Posterior cingulate gyrus (tissue), 11 donors: ENCODE measurements at places on chromosomes 16 and 17.

- DNase-seq, result no peak
Observed at GRCh38 chr17:27635275-27635823, 4.4 kb downstream of the LGALS9 start.

DNA sequence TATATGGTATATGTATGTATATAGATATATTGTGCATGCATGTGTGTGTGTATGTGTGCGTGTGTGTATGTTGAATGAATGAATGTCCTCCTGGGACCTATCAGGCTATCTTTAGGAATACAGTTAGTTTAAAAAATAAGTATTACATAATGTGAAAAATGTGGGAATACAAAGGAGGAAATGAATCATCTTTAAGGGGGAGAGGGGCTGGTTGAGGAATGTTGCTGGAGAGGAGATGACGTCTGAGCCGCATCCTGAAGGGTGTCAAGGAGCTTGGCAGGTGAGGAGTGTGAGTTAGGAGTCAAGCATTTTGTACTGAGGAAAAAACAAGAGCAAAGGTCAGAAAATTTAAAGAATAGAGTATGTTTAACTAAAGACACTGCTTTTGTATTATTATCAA lies 62.4 kb upstream of the NLK start:
- DNase-seq, result no peak

- no peak for DNase-seq
Observed at GRCh38 chr17:73291260-73291801, 20.5 kb downstream of the CDC42EP4 start.

GRCh38 chr16:72481419-72481818 lies 309.5 kb upstream of the PMFBP1 start:
- DNase-seq, result no peak

DNA sequence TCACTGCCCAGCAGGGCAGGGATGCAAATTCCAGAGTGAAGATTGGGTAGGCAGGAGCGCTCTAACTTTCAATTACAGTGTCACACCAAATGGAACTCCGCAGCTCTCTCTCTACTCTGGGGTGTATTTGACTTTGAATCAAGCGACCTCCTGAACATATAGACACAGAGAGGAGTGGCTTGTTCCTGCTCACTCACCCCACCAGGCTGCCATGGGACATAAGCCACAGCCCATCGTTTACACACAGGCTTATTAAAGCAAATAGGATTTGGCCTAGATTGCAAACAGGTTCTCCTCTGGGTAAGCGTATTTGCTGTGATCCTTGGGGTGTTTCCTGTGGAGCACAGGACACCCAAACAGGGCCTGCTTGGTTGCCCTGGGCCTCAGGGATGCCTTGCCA lies 281.6 kb upstream of the CCL2 start:
- no peak for DNase-seq

- DNase-seq, result no peak
Observed at GRCh38 chr17:43026595-43026994, 1.6 kb downstream of the RND2 start.

- no peak for DNase-seq
Observed at GRCh38 chr16:56667581-56668571, at the start of gene MT1G. MT1G (minus strand) TSS chr16:56668065; CDS start chr16:56667993, 72 bp downstream.

- no peak for DNase-seq
Observed at GRCh38 chr17:28899212-28899815, 1.8 kb upstream of the FLOT2 start.

DNA sequence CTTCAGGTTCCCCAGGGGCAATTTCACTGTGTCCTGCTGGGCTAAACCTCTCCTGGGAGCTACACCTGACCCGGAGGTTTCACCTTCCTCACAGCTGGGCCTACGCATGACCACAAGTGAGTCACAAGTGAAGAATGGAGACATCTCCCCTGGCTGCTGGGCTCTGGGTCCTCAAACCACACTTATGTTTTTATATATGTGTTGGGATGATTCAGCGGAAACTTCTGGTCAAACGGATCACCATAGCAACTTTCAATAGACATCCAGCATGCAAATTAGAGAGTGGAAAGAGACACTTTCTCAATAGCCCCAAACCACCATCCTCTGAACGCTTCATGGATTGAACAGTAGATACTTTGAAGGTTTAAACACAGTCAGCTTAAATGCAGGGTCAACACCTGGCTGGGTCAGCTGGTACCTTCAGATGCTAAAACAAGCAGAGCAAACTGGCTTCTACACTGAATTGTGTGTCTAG lies 28.0 kb upstream of the MAF start:
- DNase-seq, result no peak

- DNase-seq, result no peak
Observed at GRCh38 chr17:79332011-79332554, 257.5 kb downstream of the ENGASE start.

- no peak for DNase-seq
Observed at GRCh38 chr16:50997679-50998078, 153.4 kb downstream of the SALL1 start.

DNA sequence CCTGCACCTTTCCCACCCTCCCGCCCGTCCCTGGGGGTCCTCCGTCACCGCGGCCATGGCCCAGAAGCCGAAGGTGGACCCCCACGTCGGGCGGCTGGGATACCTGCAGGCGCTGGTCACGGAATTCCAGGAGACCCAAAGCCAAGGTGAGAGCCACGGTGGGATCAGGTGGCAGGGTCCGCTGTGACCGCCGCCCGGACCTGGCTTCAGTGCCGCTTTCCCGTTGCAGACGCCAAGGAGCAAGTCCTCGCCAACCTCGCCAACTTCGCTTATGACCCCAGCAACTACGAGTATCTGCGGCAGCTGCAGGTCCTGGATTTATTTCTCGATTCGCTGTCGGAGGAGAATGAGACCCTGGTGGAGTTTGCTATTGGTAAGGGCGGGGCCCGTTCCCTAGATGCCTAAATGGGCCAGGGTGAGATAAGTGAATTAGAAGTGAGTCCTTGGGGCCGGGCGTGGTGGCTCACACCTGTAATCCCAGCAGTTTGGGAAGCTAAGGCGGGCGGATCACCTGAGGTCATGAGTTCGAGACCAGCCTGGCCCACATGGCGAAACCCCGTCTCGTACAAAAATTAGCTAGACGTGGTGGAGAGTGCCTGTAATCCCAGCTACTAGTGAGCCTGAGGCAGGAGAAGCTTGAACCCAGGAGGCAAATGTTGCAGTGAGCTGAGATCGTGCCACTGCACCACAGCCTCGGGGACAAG lies 617 bp downstream of the ARMC7 start:
- peak; percentile 74 for DNase-seq
